ENCODE measurements at places on chromosomes 11 and 22.

GRCh38 chr22:23381661-23382427, 198.2 kb downstream of the IGLL1 start:
- no peak for DNase-seq

DNA sequence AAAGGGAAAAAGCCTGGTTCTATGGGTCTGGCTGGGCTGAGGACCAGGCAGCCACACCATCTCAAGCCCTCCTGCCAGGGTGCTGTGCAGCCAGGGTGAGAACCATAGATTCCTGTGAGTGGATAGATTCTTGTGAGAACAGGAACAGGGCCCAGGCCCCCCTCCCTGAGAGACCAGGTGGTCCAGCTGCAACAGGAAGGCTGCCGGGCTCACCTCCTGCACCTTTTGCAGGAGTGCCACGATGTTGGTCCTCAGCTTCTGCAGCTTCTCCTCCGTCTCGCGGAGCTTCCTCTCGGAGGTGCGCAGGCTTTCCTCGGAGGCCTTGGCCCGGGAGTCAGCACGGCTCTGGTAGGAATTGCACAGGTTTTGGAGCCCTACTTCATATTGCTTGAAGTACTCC, 40.8 kb downstream of the MORC2 start:
- no peak for DNase-seq

GRCh38 chr22:44586351-44586990, 88.4 kb upstream of the RTL6 start:
- no peak for DNase-seq

DNA sequence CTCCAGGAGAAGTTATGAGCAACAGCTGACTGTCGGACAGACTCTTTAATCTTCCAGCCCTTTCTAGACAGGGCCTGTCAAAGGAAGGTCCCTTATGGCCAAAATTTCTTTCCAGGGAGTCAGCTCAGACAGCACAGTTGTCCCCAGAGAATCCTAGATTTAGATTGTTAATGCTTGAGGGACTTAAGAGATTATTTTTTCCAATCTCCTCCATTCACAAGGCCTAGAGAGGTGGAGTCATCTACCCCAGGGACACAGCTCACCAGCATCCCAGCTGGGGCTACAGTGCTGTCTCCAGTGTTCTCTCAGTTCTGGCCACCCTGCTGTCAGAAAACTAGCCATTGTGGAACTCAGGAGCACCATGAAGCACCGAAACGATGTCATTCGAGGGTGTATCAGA, 7.8 kb downstream of the DSCAML1 start:
- DNase-seq: no peak

- DNase-seq: no peak
Measured at GRCh38 chr11:61472282-61472681, 36.3 kb upstream of the LRRC10B start.

DNA sequence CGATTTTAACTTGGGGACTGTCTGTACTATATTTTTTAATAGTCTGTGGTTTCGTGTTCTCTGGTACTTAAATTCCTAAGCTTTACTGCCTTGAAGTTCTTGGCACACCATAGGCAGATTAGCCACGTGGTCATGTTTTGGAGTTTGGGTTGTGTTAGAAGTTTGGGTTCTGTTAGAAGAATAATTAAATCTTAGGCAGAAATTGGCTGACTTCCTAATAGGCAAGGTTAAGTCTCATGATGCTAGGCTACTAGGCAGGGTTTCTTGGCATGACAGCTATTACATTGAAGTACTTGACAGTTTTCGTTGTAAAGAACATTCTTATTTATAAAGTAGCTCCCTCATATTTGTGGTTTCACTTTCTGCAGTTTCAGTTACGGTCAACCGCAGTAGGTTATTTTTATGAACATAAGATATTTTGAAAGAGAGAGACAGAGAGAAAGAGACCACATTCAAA, 30.0 kb upstream of the MMP7 start:
- DNase-seq: peak; percentile 15

- no peak for DNase-seq
Measured at GRCh38 chr11:11510939-11511338, 110.9 kb downstream of the GALNT18 start.

DNA sequence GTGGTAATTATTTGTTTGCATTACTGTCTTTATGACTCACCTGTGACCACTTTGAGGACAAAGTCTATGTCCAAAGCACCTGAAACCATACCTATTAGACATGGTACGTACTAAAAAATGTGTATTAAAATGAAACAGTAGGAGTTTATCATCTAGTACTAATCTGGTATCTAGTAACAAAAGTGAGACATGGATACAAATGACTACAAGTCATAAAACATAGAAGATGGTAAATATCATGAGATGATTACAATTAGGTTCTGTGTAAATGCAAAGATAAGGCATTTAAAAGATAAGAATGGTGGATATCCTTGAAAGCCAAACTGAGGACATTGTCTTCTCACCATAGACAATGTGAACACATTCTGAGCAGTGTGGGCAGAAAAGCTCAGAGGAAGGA, 113.5 kb upstream of the GUCY1A2 start:
- no peak for DNase-seq

- no peak for DNase-seq
Measured at GRCh38 chr11:22711880-22712279, 45.5 kb downstream of the GAS2 start.

DNA sequence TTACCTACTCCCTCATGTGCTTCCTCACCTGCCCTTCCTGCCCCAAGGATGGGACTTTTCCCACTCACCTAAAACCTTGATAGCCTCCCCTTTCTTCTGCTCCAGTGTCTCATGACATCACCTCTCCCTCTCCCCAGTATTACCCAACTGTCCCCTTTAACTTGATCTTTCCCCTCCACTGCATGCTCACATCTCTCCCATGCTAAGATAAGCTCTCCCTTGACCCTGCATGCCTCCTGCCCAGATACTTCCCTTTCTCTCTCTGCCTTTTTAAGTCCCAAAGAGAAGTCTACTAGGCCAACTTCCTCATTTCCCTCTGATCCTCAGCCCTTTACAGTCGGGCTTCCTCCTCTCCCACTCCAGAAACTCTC, 14.8 kb downstream of the CD3E start:
- no peak for DNase-seq

DNA sequence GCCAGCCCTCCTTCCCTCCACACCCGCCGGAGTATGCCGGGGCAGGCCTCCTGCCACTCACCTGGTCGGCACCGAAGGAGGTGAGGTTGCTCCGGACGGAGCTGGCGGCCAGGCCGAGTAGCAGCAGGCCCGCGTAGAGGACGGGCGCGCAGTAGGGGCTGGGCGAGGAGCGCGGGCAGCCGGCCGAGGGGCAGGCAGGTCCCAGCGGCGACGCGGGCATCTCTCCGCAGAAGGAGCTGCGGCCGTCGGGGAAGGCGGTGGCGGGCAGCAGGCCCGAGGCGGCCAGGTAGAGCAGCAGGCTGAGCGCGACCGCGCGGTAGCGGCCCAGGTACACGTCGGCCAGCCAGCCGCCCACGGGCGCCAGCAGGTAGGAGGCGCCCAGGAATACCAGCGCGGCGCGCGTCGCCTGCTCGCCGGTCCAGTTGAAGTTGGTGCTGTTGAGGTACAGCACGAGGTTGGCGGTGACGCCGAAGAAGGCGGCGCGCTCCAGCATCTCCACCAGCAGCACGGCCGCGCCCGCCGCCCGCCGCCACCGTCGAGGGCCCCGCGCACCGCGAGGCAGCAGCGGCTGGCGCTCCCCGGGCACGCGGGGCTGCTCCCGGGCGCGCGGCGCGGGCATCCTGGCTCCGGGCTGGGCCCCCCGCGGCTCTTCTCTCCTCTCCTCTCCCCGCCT, 907 bp downstream of the SLC15A3 start:
- peak; percentile 20 for DNase-seq

GRCh38 chr11:122405547-122406341, 249.8 kb upstream of the UBASH3B start:
- DNase-seq: no peak

DNA sequence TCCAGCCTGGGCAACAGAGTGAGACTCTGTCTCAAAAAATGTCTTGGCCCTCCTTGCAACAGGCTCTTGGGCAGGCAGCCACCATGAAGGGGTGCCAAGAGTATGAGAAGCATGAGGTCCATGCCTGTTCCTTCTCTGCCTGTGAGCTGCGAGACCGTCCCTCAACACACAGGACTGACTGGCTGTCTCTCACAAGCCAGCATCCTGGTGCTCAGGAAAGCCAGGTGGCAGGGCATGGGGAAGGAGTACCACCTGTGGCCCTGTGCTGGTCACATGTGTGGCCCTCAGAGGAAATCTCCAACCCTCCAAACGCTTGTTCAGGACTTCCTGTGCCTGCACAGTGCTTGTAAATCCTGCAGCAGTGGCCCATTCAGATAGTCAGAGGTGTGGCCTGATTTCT, 83.2 kb downstream of the ATXN10 start:
- DNase-seq: no peak

- peak; percentile 48 for DNase-seq
Measured at GRCh38 chr11:65593518-65594414, 1.8 kb downstream of the KCNK7 start.

- DNase-seq: peak; percentile 1
Measured at GRCh38 chr11:121024989-121025388, 1.1 kb downstream of the TBCEL start.

- no peak for DNase-seq
Measured at GRCh38 chr22:31239771-31240370, 27.8 kb downstream of the LIMK2 start.

- peak; percentile 12 for DNase-seq
Measured at GRCh38 chr11:45252134-45252856, 33.8 kb downstream of the SYT13 start.

GRCh38 chr22:26743149-26743548, 85.8 kb downstream of the MIAT start:
- DNase-seq: no peak

DNA sequence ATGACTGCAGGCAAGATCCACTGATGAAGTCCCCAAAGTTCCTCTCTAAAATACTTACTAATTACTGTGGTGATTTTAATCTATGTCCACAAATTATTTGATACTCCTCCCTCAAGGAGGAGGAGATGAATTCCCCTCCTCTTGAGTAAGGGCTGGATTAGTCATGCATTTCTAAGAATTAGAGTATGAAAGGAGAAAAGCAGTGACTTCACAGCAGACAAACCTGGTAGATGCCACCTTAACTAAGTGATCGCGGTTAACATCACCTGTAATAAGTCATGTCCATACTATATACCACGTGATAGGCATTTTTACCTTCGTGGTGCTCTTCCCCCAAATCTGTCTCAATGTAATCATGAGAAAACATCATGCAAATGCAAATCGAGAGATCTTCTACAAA, 52.0 kb upstream of the TSPAN18 start:
- no peak for DNase-seq

DNA sequence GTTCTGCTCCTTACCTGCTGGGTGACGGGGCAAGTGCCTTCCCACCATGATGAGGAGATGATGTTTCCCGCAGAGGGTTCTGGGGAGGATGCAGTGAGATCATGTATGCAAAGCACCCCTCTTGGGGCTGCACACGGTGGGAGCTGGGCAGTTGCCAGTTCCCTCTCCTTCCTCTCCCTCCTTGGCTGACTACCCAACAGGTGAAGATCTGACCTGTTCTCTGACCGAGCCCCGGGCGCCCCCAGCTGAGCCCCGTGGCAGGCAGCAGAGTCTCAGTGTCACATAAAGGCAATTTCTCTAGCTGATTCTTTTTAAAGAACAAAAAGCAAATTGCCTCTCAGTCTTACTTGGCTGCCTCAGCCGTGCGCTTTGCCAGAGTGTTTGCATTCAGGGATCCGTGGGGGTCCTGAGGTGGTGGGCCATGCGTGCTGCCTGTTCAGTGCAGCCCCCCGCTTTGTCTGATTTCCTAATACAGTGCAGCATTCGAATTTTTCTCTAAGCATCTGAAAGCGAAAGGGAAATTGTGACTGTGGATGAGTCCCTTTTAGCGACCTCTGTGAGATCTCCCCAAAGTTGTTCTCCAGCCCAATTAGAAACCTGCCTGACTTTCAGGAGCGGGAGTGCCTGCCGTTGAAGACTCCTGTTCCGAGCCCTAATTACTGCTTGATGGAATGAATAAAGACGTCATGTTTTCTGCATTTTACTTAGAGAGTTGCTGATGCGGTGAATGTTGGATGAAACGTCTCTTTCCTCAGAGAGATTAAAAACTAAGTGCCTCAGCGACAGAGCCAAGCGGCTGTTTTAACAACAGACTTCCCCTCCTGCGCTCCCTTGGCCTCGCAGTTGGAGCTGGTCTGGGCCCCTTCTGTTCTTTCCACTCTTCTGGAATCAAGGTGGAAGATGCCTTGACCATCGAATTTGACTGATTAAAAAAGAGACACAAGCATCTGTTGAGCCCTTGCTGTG, 86.0 kb downstream of the GRIK4 start:
- DNase-seq: no peak

GRCh38 chr11:102220728-102221467, 96.4 kb upstream of the BIRC3 start:
- DNase-seq: no peak

DNA sequence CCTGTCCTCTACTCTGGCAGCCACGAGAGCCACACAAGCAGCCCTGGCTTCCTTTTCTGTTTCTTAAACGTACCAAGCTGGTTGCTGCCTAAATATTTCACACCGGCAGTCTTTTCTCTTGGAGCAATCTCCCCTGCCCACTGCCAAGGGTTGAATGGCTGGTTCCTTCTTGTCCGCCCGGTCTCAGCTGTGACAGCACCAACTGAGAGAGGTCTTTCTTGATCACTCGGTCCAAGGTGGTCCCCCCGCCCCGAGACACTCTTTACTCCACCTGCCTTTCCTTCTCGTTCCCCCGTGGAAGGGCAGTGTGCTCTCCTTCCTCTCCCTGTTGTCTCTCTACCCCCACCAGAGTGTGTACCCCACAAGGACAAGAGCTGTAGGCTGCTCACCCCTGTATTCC, 33.7 kb upstream of the IGSF9B start:
- no peak for DNase-seq

- DNase-seq: peak; percentile 30
Measured at GRCh38 chr22:22196018-22196533, 48.5 kb upstream of the VPREB1 start.

GRCh38 chr11:85822814-85823213, 11.9 kb upstream of the SYTL2 start:
- no peak for DNase-seq

GRCh38 chr22:29300467-29300806, 6.0 kb upstream of the GAS2L1 start:
- DNase-seq: no peak

GRCh38 chr22:32920032-32920628, 118.6 kb downstream of the TIMP3 start:
- no peak for DNase-seq

DNA sequence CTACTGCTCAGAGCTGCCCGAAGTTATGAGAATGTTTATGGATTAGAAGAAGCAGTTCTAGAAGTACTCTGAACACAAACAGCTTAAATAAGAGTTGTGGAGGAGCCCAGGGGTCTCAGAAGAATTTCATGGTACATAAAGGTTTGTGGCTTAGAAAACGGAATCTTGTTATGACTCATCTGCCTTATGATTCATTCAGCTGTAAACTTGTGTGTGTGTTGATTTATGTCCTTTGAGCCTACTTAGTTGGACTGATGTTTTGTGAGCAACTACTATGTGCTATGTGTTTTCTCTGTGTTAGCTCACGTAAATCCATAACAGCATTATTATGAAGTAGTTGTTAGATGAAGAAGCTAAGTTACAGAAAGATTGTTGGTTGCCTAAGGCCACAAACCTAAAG, 203.7 kb downstream of the PGR start:
- DNase-seq: no peak

GRCh38 chr11:38476808-38477575, 1879.0 kb upstream of the RAG2 start:
- DNase-seq: no peak

Data from CD4-positive, alpha-beta T cell treated with Interleukin-4 for 1 hour (primary cell).